ENCODE measurements at places on chromosomes 7 and 10.

DNA sequence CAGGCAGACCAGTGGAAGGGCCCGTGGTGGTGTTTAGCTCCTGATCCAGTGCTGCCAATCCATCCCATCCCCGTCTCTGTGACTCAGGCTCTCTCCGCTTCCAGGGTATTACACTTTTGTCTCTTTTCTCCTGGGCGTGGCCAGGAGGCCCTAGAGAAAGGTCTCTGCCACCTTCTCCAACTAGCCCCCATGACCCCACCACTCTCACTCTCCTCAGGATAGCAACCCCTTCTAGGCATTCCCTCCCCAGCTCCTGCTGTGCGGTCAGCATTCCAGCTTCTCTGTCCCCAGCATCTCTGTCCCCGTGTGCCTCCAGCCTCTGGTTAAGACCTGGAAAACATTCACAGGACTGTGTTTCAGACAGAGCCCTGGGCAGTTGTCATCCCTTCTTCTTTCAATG is 36.2 kb upstream of the R3HCC1L start:
- DNase-seq = no peak

DNA sequence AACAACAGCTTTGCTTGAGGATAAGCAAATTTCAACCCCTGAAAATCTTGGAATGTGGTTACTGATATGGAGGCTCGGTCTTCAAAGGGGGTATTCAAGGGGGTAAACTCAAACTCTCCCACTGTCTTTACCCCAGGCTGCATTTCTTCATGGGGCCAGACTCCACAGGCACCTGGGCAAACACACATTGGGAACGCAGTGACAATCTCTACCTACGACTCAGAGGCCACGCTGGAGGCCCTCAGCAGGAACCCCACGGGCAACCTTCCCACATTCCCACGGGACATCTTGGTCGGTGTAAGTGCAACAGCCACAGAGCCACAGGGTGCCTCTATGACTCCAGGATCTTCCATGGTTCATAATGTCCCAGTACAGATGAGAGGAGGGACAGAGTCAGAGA is 2.2 kb upstream of the INSIG1 start:
- no peak for DNase-seq

DNA sequence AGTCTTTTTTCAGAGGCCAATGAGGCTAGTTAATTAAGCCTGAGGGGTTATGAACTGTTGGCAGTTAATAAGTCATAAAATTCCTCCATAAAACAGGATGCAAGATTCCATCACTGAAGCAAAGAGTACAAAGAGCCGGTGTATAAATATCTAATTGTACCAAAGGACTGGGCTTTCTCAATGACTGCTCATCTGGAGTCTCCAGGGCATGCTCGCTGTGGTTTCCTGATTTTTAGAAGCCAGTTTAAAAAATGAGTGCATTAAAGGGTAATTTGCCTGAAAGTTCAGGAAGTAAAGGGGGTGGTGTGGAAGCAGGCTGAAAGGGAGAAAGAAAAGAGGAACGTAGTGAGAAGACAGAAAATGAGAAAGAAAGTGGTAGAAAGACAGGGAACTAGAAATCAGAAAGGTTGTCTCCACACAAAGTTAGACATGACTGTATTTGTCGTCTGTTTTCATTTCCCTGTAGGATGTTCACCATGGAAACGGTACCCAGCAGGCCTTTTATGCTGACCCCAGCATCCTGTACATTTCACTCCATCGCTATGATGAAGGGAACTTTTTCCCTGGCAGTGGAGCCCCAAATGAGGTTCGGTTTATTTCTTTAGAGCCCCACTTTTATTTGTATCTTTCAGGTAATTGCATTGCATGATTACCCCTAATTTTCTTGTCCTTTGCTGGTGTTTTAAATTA is 282.3 kb downstream of the TWIST1 start:
- no peak for DNase-seq

DNA sequence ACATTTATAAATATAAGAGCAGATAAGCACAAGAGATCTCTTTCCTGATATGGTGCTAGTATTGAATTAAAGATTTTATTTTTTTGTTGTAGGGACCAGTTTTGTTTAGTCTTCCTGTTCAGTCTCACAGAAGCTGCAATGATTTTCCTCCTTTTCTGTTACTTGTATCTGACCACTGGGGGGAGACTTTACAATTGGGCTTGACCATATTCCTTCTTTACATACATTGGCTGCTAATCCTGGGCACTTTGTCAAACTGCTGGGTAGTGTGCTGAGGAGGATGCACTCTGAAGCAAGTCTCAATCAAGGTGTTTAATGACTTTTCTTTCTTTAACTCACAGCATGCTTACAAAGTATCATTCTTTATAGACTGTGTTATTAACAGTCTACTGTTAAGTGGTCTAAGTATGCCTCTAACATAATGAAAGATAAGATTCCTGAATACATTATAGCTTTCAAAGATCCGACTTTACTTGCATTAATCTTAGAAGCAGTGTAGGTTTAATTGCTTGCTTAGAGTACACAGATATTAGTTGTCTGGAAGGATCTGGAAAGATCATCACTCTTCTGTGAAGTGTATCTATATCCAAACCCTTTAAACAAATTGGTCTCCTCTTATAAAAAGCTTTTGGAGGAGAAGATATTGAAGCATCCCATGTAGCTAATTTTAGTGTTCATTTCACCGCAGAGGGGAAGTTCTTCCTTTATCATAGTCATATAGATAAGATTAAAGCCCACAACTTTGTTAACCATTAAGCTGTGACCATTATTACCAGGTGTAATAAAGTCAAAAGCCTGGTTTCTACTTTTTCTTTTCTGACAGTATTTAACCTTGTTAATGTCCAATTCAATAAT is 3.1 kb downstream of the PALS2 start:
- no peak for DNase-seq

- DNase-seq = no peak
These were observed 2.4 kb downstream of the ACTA2 start for GRCh38 chr10:88949912-88950837.

GRCh38 chr10:2463316-2463715 is 604.0 kb upstream of the PFKP start:
- no peak for DNase-seq

DNA sequence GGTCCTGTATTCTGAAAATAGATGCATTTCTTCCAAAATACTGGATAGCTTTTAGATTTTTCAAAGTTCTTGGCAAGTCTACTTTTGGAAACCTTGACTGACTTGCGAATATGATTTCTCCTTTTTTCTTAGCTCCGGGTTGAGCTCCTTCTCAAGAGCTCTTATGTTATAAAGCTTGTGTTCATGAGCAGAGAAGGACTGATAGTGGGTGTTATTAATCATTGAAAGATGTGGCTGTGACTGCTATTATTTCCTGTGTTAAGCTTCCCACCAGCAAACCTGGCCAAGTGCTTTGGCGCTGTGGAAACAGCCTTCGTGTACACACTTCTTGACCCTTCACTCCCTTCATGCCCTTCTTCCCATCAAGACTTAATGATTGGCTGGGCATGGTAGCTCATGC is 98.2 kb downstream of the KIAA1217 start:
- DNase-seq = no peak

GRCh38 chr10:97452352-97452751 is 6.4 kb downstream of the ZDHHC16 start:
- no peak for DNase-seq

GRCh38 chr10:47218803-47219202 is 81.2 kb upstream of the GDF10 start:
- DNase-seq = no peak

All from stimulated activated CD4-positive, alpha-beta T cell treated with anti-CD3 and anti-CD28 coated beads, TNF-alpha, amount 100 ng/mL, for 4 hours (primary cell).